ENCODE measurements at places on chromosomes 1 and 21.

- no peak for DNase-seq
Observed at GRCh38 chr1:85070972-85071492, 22.7 kb upstream of the MCOLN3 start.

DNA sequence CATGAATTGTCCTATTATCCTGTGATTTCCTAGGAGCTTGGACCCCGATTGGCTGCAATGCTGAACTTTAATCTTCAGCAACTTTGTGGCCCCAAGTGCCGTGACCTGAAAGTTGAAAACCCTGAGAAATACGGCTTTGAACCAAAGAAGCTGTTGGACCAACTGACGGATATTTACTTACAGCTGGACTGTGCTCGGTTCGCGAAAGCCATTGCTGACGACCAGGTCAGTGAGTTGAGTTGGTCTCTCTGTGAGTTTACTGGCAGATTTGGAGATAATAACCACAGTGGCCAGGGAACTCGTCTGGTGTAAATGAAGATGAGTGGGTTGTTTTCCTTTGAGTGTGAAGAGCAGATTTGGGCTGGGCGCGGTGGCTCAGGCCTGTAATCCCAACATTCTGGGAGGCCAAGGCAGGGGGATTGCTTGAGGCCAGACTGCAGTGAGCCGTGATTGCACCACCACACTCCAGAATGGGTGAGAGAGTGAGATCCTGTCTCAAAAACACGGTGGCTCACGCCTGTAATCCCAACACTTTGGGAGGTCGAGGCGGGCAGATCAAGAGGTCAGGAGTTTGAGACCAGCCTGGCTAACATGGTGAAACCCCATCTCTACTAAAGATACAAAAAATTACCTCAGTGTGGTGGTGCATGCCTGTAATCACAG lies 39.1 kb upstream of the KIF1B start:
- no peak for DNase-seq

DNA sequence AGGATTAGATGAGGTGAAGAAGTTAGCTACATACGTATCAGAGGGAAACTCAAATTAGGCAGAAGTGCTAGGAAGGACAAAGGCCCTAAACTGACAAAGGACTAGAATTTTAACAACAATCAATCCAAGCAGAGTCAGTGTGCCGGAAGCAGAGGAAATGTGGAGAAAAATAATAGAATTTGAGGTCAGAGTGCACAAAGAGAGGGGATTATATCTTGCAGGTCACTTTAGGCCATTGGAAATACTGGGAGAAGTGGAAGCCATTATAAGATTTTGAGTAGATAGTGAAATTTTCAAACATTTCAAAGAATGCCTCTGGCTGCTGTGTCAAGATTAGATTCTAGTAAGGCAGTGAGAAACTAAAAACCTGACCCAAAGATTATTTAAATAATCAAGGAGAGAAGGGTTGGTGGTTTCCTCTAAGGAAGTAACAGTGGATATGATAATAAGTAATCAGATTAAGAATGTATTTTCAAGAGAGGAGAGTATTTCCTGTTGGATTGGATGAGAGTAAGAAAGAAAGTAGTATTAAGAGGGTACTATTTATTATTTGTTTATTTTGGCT lies 889.2 kb upstream of the NCAM2 start:
- DNase-seq, result no peak

DNA sequence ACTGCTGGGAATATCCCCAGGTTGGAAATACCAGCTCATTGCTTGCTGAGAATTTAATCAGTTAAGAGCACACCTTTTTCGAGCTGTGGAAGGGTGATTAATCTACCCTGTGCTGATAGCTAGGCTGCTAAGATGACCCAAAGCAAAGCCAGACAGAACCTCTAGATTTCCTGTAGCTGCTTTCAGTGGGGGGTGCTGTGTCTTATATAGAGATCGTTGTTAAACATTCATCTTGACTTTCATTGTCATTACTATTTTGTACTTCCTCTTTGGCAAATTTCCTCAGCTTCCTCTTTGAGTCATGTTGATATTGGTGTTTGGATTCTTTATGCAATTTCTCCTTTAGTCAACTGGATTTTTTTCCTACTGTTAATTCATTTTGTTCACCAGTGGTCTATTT lies 155.3 kb downstream of the DISC1 start:
- no peak for DNase-seq

DNA sequence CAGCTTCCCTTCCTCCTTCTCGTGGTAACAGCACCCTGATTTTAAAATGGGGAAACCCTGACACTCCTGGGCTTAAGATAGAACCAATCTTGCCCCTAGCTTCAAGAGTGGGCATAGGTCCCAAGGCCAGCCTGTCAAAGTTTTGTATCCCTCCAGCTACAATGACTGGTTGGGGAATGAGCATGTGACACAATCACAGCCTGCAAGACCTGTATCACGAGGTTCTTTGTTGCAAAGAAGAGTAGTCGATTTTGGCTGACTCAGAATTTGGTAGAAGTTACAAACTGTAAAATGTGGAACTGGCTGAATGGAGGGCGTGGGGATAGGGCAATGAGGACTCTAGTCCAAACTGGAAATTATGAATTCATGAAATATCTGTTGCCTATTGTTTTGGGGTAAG lies 18.7 kb downstream of the CTSK start:
- no peak for DNase-seq

GRCh38 chr1:230753586-230754251 lies 6.5 kb downstream of the CAPN9 start:
- peak; percentile 73 for DNase-seq

DNA sequence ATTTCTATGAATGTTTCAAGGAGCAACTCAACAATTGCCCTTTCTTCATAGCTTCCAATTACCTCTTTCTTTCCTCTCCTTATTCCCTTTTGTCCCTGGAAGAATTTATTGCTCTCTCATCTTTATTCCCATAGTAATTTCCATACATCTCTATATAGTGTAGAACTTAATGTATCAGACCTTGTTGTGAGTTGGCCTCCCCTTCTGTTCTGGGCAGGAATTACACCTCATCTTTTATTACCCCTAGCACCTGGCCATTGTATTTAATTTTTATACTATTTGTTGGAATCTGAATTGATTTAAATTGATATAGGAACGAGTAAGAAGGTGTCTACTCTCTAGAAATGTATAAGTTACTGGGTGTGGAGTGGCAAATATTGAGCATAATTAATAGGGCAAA lies 114.5 kb downstream of the CACHD1 start:
- no peak for DNase-seq

DNA sequence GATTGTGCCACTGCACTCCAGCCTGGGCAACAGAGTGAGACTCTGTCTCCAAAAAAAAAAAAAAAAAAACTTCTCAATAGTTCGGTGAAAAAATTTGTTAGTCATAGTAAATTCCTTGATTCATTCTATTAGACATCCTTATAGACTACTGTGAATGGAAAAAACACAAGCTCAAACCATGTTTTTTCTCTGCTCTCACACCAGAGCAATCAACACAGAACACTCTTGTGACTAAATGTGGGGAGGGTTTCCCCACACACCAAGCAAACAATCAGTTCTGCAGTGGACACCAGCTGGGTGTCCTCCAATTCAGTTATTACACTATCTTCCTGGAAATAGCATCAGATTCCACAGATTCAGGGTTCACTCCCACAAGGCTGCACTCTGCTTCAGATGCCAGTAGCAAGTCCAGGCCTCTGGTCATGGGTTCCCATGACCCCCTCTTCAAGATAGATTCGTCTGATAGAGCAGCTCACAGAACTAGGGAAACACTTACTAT lies 69.1 kb upstream of the TEKT2 start:
- DNase-seq, result no peak

DNA sequence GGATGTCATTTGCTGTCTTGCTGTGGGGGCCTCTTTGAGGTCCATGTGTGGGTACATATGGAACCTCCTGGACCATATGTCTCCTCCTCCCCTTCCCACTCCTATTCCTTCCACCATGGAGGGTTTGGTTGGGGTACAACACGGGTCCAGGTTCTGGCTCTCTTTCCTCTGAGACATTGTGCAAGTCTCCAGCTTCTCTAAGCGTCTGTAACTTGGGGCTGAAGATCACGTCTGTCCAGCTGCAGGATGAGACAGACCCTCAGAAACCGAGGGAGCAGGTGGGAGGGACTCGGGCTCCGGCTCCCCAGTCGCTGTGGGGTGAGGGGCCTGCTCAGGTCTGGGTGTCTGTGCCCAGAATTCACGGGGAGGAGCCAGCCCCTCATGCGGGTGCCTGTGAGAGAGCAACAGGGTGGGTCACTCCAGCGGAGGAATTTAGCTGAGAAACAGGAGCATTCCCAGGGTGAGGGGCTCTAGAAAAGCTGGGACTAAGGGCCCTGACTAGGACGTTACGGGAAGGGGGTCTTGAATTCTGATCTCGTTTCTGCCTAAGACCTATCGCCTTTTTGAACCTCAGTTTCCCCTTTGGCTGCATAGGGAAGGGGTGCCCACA lies 42.0 kb upstream of the DMBX1 start:
- DNase-seq, result no peak

Measured in WTC11 (cell line).